ENCODE measurements at places on chromosomes 4 and X.

DNA sequence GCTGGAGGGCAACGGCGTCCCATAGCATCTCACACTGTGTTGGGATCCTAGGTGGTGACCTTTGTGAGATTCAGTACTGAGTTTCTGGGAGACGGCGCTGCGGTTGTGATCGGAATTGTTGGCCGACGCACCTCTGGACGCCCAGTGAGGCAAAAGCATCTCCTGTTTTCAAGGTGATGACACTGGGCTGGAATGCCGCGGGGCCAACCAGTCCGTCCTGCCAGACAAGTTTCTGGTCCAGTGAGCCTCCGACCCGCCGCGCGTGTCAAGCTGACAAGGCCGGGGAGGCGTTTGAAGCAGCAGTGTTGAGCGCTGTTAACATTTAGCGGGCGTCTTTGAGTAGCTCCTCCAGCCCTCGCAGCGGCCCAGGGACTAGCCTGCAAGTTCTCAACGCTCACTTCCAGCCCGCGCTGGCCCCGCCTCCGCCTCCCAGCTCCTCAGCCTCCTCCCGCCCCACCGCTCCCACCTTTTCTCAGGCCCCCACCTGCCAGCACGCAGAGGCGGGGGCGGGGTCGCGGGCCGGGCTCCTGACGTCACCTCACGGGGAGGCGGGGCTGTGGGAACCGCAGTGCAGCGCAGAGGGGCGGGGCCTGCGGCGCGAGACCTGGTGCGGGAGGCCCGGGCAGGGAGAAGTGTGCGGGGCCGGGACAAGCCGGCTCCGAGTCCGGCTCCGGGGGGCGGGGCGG, 482 bp upstream of the CDS1 start:
- peak; percentile 85 for DNase-seq

DNA sequence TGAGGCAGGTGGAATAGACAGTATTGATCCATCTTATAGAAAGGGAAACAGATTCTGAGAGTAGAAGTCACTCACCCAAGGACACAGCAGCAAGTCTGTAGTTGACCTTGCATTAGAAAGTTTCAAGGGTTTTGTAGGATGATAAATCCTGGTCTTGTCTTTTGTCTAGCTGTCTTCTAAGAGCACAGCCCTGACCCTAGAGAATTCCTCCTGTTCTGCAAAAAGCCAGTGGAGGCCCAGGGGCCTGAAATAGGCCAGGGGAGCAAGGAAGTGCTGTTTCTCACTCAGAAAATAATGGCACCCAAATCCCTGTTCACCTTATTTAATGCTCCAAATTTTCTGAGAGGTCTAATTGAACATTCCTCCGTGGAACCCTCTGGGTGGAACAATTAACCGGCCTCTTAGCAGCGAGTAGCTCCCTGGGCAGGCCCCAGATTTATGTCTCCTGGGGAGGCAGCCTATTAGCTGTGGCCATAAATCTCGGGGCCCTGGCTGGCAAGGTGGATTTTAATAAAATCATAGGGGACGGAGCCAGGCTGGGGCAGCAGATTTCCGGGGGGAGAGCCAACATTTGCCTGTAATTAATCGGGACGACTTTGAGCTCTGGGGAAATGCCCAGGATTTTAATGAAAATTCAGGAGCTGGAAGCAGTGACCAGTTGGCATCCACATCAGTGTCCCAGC, 49.2 kb upstream of the MSX1 start:
- no peak for DNase-seq

DNA sequence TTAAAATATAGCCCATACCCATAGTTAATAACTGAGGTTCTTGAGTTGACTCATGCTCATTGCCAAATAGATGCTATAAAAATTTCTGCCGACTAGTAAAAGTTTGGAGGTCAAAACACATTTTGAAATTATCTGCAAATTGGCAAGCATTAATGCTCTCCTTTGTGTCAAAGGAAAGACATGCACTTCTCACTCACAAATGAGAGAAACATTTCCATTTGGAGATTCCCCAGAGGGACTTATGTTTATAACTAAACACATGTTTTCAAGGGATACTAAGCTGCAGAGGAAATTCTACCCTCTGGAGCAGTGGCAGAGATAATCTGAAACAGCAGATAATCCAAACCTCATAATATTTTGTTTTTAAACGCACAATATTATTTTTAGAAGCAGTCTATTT, 45.7 kb upstream of the CCDC160 start:
- no peak for DNase-seq

- no peak for DNase-seq
Measured at GRCh38 chrX:47802589-47802988, 34.1 kb upstream of the ZNF81 start.

- DNase-seq: peak; percentile 79
Measured at GRCh38 chr4:48906206-48907173, at the start of gene OCIAD2. OCIAD2 (minus strand) TSS chr4:48906774; CDS start chr4:48904549, 2,225 bp downstream.

DNA sequence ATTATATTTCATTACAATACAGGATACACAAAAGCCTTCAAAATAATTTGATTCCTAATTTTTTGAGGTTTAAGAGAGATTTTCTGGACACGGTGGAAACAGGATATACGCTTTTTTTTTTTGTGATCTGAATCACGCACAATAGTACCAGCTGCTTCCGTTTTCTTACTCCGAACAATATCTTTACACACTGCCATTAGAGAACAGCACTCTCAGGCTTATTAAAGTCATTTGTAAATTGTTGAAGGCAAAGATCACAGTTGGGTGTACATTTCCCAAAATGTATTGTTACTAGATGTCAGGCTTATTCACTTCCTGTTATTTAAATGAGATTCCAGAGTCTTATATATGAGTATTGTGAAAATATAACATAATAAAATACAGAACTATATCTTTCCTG, 71.5 kb downstream of the TMEM47 start:
- DNase-seq: no peak

- no peak for DNase-seq
Measured at GRCh38 chr4:169184236-169184635, 86.5 kb downstream of the SH3RF1 start.

- no peak for DNase-seq
Measured at GRCh38 chr4:31020363-31020762, 300.2 kb downstream of the PCDH7 start.

GRCh38 chr4:151865312-151865711, 104.5 kb upstream of the GATB start:
- no peak for DNase-seq

- no peak for DNase-seq
Measured at GRCh38 chrX:40542208-40542607, 38.6 kb upstream of the ATP6AP2 start.

DNA sequence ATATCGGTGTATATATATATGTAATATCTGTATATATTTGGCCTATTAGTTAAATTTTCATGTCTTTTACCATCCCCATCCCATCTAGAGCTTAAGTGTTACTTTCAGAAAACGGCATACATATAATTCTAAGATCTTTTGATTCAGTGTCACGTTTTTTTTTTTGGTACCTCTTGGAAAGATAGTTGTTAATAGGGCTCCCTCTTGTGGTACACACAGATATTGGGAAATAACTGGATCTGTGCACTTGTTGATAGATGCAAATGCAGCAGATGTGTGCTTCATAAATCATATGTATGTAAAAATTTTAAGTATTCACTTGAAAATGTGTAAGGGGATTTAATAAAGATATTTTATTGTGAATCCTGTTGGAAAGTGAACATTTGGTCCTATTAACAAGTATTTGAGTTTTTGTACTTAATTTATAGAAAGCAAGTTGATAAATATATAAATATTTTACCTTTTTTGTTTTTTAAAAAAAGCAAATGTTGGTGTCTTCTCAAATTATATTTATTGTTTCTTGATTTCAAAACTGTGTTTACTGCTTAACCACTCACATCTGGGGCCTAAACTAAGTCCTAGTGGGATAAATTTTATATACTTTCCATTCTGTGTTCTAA, 74.7 kb downstream of the PAQR3 start:
- DNase-seq: no peak

GRCh38 chr4:147754037-147754445, 22.2 kb downstream of the ARHGAP10 start:
- no peak for DNase-seq

- DNase-seq: no peak
Measured at GRCh38 chr4:7462509-7462971, 27.8 kb upstream of the PSAPL1 start.
